Sciatic nerve (tissue), 2 donors: ENCODE measurements at places on chromosomes 3 and 15. TPM values are rescaled to one million over a fixed set of nuclear protein-coding genes. Genes with fewer than 3 reads are reported as not detected.

GRCh38 chr3:172581757-172582166 is 58.5 kb upstream of the TNFSF10 start:
- no peak for DNase-seq

DNA sequence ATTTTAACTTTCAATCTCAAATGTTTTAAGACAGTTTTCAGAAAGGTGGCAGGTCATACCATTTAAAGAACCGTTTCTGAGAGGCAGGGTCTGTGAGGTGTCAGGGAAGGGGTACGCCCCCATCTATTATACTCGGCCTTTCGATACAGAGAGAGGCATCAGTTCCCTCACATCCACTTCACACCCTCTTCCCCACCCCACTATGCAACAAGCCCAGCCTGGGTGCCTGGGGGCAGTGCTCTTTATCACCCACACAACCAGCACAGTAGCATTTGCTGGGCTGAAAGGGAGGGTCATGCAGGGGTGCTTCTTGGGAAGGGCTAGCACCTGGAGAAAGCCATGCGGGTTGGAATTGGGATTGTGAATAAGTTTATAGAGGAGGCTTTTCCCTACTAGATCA is 56.0 kb upstream of the KCNMB2 start:
- no peak for DNase-seq

Gene SLC24A5
- 0.89 TPM for total RNA-seq

DNA sequence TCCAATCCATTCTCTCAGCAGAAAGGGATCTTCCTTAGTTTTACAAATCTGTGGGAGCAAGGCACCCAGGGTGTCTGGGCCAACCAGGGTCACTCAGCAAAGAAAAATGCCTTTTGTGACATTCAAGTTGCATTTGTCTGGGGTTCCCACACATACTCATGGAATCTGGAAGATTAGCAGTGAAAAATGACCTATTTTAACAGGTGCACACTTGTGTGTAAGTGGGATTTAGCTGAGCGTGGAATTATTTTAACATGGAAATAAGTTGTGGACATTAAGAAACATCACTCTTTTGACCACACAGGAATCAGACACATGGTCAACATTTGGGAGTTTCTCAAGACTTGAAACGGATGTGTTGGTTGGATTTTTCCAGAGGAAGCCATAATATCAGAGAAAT is 234.9 kb downstream of the OPA1 start:
- no peak for DNase-seq

Gene GOLGA8G
- not detected for total RNA-seq

Gene ADAMTS9
- total RNA-seq = 185 TPM
